Suppressor macrophage (primary cell): ENCODE measurements at places on chromosomes 5 and 9.
A peak's percentile ranks its signal among the peaks of the same experiment; 100 is the strongest.

GRCh38 chr9:89845862-89846261 is 241.1 kb downstream of the GADD45G start:
- DNase-seq: peak; percentile 19

DNA sequence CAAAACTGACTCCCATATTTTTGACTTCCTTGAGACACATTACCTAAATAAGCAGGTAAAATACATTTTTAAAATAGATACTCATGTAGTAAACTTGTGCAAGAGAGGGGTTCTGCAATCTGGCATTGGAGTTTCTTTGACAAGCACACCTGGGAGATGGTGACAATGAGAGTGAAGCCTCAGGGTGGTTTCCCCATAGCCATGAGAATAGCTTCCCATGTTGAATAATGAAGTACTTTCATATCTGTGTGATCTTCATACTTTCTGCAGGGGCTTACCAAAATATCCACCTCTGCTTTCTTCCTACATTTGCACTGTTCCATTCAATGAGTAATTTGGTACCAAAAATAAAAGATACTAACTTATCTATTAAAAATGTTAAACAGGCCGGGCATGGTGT is 44.7 kb upstream of the VCAN start:
- DNase-seq: no peak

- DNase-seq: no peak
Observed at GRCh38 chr5:158752656-158752973, 347.1 kb downstream of the EBF1 start.

- peak; percentile 45 for DNase-seq
Observed at GRCh38 chr9:17135295-17136160, 688 bp downstream of the CNTLN start.

DNA sequence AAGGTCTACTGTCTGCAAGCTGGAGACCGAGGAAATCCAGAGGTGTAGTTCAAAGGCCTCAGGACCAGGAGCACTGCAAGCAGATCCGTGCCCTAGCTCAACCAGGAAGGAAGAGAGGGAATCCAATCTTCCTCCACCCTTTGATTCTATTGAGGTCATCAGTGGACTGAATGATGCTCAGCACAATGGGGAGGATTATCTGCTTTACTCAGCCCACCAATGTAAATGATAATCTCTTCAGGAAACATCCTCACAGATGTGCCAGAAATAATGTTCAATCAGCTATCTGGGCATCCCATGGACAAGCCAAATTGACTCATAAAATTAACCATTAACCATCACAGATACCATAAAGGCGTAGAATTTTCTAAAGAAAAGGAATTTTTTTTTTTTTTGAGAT is 92.0 kb downstream of the BASP1 start:
- DNase-seq: no peak

DNA sequence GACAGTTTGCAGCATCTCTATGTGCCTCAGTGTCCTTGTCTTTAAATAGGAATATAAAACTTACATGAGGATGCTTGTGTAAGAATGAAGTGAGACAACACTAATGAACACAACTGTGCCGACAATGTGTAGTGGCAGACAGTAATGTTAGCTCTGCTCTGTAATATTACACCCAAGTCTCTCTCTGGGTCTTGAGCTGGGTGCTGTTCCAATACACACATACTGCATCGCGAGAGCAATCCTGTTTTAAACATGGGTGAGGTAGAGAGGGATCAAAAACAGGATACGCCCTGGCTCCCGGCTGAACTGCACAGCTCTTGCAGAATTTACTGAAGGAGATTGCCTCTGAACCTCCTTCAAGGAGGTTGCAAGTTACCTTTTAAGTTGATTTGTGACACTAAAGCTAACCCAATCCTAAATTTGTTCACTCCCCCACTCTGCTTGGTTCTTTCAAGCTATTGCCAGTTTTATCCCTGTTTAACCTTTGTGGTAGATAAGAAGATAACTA is 155.2 kb upstream of the ISL1 start:
- DNase-seq: no peak

GRCh38 chr5:128572051-128572929 is 34.2 kb upstream of the FBN2 start:
- DNase-seq: no peak

- no peak for DNase-seq
Observed at GRCh38 chr5:175246242-175246888, 197.6 kb downstream of the DRD1 start.

GRCh38 chr5:143435210-143435657 is 31.7 kb upstream of the NR3C1 start:
- DNase-seq: peak; percentile 94

- DNase-seq: no peak
Observed at GRCh38 chr5:175681045-175681967, 23.4 kb downstream of the HRH2 start.

DNA sequence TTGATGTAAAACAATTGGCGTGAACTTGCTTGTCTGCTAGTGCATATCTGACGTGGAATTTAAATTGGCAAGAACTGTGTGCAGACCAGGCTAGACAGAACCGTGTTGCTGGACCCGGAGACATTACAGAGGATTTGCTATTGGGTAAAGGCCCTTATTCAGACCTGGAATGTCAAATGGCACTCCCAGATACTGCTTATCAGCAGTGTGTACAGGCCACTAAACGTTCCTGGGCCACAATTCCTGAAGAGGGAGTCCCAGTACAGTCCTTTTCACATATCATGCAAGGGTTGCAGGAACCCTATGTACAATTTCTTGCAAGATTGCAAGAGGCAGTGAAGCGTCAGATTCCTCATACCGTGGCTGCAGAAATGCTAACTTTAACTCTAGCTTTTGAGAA is 13.5 kb upstream of the MCCC2 start:
- DNase-seq: no peak

DNA sequence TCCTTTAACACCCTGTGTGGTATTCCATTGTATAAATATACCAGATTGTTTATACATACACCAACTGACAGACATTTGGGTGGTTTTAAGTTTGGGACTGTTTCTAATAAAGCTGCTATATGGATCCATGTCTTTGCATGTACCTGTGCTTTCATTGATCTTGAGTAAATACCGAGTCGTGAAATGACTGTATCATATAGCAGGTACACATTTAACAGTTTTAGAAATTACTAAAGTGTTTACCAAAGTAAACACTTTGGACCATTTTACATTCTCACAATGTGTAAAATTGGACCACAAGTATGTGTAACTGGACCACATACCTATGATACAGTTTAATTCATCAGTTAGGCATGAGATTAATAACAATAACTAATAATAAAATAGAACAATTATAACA is 175.2 kb downstream of the FBXL17 start:
- no peak for DNase-seq

- no peak for DNase-seq
Observed at GRCh38 chr5:84168841-84169240, 215.8 kb downstream of the EDIL3 start.

- DNase-seq: no peak
Observed at GRCh38 chr5:170254056-170254455, 21.3 kb downstream of the C5orf58 start.

DNA sequence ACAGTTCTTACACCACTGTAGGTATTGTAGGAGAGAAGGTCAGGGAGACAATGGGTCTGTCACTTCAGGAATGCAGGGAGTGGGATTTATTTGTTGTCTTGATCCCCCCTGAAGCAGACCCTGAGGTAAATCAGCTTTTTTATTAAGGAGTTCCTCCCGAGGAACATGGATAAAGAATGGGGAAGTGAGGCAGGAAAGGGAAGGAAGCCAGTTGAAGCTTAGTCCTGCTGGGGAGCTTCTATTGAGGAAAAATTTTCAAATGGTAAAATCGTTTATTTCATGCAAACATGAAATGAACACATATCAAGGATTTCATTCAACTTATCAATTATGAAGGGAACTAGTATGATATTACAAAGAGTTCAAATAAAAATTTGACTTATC is 318.6 kb upstream of the PIK3R1 start:
- DNase-seq: peak; percentile 59

DNA sequence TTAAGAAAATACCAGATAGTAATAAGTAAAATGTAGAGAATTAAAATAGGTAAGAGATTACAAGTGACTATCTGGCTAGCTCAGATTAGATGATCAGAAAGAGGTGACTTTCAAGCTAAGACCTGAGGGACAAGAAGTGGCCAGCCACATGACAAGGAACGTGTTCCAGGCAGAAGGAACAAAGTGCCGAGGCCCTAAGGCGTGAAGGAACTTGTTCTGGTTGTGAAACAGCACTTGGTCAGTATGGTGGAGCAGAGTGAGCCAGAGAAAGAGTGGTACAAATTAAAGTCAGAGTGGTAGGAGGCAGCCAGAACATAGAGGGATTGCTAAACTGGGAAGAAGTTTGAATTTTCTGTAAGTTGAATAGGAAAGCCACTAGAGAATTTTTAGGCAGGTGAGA is 73.6 kb downstream of the ADRB2 start:
- DNase-seq: peak; percentile 41

DNA sequence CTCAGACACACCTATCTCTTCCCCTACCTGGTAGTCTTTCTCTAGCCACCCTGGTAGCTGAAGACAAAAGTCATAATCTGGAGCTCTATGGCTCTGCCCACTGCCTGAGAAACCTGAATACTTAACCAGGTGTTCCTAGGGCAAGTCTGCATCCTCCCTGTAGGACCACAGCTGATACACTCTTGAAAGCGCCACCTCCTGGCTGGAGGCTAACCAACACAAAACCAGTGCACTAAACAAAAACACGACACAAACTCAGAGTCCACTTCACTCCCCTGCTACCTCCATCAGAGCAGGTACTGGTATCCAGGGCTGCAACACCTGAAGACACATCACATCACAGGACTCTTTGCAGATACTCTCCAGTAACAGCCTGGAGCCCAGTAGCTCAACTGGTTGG is 84.6 kb upstream of the ANXA1 start:
- DNase-seq: no peak

DNA sequence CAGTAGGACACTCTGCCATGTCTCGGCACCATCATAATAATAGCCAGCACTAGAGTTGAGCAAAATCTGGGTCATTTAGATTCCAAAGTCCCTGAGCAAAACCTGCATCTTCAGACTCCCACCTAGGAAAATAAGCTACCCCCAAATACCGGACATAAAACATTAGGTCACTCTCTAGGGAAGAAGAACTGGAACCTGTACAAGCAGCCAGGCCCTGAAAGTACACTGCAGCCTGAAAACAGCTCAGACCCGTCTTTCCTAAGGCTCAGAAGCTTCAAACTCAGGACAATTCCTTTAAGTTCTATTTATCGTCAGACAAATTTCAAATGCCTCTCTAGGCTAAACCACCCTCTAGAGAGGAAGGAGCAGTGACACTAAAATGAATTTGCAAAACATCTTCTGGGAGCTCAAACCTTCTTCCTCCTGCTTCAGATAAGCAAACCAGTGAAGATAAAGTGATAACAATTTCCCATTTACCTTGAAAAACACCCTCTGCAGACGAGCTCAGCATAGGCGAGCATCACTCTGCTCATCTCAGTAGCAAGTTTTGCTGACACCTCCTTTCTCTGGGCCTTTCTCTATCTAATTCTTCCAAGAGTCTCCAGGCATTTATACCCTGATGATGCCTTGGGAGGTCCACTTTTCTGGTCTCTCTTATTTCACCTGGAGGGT is 34.0 kb downstream of the ADAM19 start:
- DNase-seq: no peak

- DNase-seq: no peak
Observed at GRCh38 chr9:35079041-35079425, 709 bp downstream of the FANCG start.

GRCh38 chr5:150647275-150648251 is 7.1 kb downstream of the SYNPO start:
- no peak for DNase-seq

GRCh38 chr5:36492984-36493654 is 113.3 kb upstream of the SLC1A3 start:
- DNase-seq: no peak

GRCh38 chr9:27540502-27540901 is 10.9 kb upstream of the MOB3B start:
- no peak for DNase-seq

DNA sequence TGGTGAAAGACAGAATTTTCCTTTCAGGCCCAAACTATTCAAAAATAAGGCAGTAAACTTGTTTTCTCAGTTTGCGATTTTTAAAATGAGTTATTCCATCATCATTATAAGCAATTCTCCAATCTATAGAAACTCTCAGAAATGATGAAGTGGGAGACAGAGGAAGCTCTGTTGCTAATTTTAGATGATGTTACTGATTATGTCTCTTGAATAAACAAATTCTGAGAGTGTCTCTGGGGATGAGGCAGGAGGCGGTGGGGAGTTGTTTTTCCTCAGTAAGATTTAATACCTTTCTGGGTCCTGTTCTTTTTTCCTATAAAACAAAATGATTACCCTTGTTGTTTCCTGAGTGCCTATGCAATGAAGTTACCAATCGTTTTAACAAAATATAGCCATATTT is 43.9 kb upstream of the TEX48 start:
- no peak for DNase-seq

DNA sequence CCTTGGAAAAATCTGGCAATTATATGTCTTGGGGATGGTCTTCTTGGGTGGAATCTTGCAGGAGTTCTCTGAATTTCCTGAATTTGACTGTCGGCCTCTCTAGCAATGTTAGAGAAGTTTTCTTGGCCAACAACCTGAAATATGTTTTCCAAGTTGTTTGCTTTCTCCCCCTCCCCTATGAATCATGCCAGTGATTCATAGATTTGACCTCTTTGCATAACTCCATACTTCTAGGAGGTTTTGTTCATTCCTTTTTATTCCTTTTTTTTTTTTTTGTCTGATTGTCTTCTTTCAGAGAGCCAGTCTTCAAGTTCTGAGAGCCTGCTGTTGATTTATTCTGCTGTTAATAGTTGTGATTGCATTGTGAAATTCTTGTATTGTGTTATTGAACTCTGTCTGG is 56.7 kb upstream of the SLC44A1 start:
- peak; percentile 24 for DNase-seq

- peak; percentile 11 for DNase-seq
Observed at GRCh38 chr5:143101725-143102386, 301.6 kb downstream of the NR3C1 start.

DNA sequence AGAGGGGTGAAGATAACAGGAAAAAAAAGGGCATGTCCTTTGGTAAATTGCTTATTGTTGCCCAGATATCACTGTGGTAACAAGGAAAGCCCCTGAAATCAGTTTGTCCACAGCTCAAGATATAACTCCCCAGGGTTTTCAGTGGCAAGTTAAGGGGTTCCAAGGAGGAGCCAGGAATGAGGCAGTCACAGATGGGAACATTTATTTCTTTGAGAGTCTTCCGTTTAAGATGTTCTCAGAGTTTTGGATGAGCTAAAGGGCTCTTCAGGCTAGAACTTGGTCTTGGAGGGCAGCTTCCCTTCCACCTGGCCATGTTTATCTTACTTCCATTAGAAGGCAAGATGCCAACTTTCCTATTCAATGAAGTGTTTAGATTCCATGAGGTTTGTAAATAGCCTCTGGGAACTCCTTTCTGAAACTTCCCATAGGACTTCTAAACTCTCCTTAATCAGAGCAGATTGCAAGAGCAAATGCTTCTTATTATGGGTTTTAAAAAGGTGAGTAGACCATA is 277.6 kb upstream of the TNC start:
- DNase-seq: no peak

- peak; percentile 43 for DNase-seq
Observed at GRCh38 chr5:87340716-87341115, 72.0 kb downstream of the CCNH start.
